ENCODE measurements at places on chromosomes 12 and 14. TPM values are rescaled to one million over a fixed set of nuclear protein-coding genes. Genes with fewer than 3 reads are reported as not detected.

DNA sequence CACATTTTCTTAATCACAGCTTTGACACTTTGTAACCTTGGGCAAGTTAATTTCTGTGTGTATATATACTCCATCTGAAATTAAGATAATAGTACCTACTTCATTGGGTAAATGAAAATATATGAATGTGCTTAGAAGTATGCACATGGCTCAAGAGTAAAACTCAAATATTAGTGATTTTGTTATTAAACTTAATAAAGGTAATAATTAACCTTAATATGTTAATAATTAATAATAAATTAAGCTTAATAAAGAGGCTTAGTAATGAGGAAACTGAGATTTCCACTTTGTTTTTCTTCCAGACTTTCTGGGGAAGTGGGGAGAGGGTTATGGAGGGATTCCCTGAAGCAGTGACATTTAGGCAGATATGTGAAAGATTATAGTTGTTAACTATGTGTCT is 19.8 kb downstream of the USP15 start:
- no peak for DNase-seq

- no peak for DNase-seq
Measured at GRCh38 chr12:122420471-122421162, 1.9 kb downstream of the CLIP1 start.

GRCh38 chr12:45670346-45671065 is 59.0 kb upstream of the ARID2 start:
- no peak for DNase-seq

Gene FRS2
- total RNA-seq, result 33.7 TPM

DNA sequence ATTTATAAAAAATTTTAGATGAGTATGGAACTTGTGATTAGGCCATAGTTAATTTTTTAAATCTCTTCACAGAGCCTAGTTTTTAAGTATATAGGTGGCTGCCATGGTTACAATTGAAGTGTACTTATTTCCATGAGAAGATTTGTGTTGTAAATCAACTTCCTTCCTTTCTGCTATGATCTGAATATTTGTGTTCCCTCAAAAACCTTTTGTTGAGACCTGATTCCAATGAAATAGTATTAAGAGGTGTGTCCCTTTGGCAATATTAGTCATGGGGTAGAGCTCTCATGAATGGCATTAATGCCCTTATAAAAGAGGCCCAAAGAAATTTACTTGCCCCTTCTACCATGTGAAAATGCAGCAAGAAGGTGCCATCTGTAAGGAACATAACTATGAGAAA is 28.8 kb downstream of the ETNK1 start:
- DNase-seq, result no peak

DNA sequence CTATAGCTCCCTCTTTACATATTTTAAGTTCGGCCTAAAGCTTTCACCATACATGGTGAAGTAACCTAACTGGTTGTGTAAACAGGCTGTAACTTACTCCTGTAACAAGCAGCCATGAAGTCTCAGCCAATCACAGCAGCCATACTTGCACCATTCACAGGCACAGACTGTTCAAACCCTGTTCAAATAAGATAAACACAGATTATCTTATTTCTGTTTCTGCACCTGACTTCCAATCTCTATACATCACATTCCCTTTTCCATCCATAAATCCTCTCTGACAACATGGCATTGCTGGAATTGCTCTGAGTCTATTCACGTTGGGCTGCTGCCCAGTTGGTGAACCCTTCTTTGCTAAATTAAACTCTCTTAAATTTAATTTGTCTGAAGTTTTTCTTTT is 34.5 kb upstream of the ARID2 start:
- no peak for DNase-seq

Gene WNT5B
- 0.61 TPM for total RNA-seq

GRCh38 chr14:54329082-54329695 is 67.6 kb upstream of the CDKN3 start:
- peak; percentile 78 for DNase-seq

DNA sequence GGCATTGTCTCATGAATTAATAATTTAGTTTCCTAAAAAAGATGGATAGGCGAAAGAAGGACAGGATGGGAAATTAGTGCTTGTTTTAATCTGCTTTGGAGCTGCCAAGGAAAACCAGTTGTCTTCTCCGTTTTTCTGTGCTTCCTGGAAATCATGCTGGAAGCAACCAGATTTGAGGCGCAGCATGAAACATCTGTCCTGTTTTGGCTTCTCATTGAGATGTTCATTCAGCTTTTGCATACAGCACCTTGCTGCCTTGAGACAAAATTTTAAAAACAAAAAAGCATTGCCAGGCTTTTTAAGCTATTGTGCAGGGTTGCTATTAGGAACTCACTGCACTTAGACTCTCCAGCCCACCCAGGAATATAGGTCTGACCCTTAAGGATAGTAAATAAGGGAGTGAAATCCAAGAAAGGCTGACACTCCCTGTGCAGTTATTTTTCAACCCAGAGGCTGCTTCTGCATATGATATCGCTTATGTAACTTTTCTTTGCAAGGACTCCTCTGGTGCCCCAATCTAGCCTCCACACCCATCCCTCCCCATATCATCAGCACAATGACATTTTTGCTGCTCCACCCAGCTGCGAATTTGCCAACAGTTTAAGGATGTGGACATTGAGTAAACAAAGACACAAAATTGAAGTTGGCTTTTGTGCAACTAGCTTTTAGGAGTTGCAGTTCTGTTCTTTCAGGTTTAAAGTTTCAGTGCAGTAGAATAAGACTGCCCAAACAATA is 46.9 kb upstream of the MDM1 start:
- DNase-seq, result no peak

Gene ZNF891
- 2.1 TPM for total RNA-seq

Gene GZMB
- total RNA-seq, result not detected

Gene SYT1
- total RNA-seq, result 15.8 TPM

- no peak for DNase-seq
Measured at GRCh38 chr14:42563313-42563712, 956.6 kb downstream of the LRFN5 start.

DNA sequence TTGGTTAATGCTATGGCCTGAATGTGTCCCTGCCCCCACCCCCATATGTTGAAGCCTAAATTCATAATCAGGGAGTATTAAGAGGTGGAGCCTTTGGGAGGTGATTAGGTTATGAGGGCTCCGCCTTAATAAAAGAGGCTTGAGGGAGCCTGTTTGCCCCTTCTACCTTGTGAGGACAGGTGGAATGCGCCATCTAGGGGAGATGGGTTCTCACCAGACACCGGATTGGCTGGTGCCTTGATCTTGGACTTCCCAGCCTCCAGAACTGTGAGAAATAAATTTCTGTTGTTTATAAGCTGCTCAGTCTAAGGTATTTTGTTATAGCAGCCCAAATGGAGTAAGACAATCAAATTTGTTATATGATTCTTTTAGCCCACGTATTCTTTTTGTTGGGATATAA is 148.3 kb downstream of the PTCSC3 start:
- DNase-seq, result no peak

DNA sequence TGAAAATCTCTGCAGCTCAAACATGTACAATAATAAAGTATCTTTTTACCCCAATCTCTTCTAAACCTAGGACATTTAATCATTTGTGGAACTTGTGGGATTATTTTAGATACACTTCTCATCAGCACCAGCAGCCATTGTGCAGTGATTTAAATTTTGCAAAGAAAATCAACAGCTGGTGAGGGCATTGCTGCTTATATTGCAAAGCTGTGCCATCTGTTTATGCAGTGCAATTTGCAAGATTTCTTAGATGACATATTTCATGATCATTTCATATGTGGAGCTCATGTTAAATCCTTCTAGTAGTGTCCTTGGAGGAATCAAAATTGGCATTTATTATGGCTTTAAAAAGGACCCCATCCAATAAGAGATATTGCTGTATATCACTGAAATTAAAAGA is 320.7 kb downstream of the BTG1 start:
- no peak for DNase-seq

Gene IL22
- total RNA-seq, result not detected

DNA sequence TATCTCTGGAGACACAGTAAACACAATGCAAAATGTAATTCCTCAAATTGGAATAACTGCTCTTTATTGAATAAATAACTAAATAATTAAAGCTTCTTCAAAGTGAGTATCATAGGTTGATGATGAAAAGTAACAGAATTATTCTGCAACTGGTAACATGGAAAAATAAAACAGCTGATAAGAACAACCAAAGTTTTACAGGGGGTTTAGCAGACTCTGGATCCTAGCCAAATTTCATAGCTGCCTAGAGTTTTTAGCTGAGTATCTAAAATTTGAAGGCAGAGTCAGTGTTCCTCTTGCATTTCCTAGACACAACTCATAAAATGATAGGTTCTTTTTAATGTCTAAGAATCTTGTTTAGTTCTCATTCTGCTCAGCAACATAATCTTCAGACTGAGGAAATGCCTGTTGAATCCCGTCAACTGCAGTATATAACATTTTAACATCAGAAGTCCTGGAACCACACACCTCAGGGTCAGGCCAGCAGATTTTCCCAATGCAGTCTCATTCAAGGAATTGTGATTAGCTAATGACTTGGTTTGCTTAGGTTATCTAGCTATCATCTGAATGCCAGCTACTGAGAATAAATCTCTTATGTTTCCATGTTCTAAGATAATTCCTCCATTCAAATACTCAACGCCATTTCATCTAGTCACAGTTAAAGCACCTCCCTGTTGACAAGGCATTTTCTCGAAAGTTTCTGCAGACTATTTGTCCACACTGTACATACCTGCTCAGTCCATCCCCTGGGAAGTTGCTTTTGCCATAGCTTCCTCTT is 411.6 kb downstream of the BCAT1 start:
- DNase-seq, result no peak

GRCh38 chr12:50626026-50626425 is 121.2 kb downstream of the DIP2B start:
- no peak for DNase-seq

DNA sequence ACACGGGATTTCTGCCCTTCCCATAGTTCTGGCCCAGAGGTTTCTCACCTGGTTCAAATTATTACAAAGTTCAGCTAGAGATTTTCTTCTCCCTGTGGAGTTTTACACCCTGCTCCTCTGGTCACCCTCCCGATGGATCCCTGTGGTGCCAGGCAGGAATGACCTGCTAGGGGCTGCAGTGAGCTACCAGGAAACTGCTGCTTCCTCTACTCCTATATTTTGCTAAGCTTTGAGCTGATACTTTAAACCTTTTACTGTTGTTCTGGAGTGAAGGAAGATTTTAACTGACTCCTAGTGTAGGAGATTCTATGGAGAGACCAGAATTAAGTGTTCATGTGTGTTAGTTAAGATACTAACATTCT is 30.4 kb upstream of the LRIG3 start:
- DNase-seq, result no peak

DNA sequence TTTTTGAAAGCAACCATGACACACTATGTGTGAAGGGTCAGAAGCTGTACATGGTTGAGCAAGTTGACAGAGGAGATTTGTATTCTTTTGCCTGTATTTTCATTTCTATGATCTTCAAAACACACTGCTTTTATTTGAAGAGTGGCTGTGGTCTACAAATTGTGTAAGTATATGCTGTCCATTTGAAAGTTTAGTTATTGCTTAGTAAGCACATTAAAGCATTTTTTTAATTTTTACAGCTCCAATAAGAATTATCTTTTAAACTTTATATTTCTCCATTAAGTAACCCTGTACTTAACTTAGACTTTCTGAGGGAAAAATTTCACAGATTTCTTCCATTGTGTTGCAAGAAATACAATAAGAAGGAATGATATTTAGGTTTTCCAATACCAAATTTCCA is 915.2 kb downstream of the SLC6A15 start:
- no peak for DNase-seq

DNA sequence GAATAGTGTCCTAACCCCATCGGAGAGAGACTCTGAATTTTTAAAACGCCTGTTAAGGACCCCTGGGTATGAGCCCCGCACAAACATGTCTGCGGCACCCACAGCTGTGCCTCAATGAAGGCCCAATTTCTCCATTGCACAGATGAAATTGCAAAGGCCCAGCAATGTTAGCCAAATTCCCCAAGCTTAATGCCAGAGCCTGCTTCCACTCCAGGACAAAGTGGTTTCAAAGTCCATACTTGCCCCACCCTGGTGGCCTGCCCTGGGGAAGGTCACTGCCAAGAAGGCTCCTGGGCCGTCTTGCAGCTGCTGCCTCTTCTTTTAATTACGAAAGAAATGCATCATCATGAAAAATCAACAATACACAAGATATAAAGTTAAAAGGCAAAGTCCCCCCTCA is 1179.7 kb downstream of the VRK1 start:
- DNase-seq, result no peak

- DNase-seq, result no peak
Measured at GRCh38 chr12:13193505-13194231, 2.9 kb upstream of the EMP1 start.

Gene ASCL1
- total RNA-seq, result 0.20 TPM

DNA sequence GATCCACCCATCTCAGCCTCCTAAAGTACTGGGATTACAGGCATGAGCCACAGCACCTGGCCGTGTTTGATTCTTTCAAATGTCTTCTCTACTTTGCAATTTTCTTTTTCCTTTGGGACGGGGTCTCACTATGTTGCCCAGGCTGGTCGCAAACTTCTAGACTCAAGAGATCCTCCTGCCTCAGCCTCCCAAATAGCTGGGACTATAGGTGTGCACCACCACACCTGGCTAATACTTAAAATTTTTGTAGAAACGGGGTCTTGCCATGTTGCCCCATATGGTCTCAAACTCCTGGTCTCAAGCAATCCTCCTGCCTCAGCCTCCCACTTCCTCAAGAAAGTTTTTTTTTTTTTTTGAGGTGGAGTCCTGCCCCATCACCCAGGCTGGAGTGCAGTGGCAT is 1.7 kb downstream of the GATC start:
- no peak for DNase-seq

DNA sequence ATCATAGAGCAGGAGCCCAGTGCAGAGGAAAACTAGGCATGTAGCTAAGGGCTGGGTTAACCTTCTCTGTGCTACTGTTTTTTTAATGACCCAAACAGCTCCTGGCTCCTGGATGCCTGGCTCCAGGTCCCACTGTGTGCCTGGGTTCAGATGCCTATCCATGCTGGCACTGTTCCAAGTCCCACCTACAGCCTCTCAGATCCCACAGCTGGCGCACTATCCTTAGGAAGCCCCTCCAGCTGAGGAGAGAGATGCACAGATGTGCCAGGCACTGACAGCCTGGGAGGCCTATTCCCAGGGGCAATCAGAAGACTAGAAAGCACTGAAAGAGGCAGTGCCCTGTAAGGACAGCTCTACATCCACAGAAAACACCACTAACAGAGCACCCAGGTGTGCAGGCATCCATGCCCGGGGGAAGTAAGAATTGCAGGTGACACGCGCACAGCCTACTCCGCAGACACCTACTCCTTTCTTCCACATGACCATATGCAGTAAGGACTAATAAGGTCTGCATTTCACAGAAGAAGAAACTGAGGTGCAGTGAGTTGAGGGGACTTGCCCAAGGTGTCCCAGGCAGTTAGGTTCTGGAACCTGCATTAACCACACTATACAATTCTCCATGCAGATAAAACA is 51.2 kb downstream of the PITPNM2 start:
- DNase-seq, result no peak

DNA sequence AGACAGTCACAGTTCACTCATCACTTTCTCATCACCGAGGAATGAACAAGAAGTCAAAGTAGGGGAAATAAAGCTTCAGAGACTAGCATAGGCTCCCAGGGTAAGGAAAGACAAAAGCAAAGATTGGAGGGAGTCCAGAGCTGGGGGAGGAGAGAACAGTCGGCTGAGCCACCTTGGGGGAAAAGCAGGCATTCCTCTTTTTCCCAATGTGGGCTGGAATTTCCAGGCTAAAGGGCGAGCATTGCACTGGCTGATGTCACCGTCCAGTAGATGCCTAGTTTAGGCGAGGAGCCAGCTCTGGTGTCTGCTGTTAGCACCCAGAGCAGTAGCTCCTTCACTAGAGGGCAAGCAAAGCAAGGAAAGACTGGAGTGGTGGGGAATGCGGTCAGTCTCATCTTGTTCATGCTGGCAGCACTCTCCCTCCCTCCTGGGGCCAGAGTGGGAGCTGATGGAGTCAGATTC is 8.5 kb upstream of the KRT75 start:
- DNase-seq, result peak; percentile 83
